CD8-positive, alpha-beta T cell (primary cell): ENCODE measurements at places on chromosomes 3 and 15.

- no peak for DNase-seq
Measured at GRCh38 chr3:155382396-155383042, 89.0 kb upstream of the STRIT1 start.

- DNase-seq: no peak
Measured at GRCh38 chr3:171790898-171791691, 19.2 kb downstream of the PLD1 start.

DNA sequence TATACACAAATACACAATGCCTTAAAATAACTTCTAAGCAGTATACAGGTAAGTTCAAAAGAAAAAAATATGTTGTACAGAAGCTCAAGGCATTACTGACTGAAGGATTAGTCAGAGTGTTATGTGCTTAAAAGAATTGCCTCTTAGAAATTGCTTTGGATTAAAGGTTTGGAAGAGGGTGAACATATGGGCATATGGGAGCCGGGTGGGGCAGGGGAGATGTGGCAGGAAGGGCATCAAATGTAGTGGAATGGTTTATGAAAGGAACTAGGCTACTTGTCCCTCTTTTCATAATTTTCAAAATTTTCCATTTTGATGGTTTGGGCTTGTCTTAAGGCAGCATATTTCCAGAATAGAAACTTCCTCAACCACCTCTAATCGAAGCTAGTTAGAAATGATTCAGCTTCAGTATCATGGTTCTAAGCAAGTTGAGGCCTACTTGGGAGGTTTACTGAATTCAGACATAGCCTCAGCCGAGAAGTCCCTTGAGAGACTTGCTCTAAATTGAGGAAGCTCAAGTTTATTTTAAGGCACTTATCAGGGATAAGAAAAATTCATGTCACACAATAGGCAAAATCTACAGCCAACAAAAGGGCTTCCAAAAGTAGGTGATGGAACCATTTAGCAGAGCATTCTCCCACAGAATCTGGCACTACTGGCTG lies 10.1 kb upstream of the GOLGB1 start:
- no peak for DNase-seq

GRCh38 chr3:194688200-194688740 lies 2.6 kb downstream of the FAM43A start:
- DNase-seq: peak; percentile 25

GRCh38 chr3:28252001-28252431 lies 10.6 kb downstream of the CMC1 start:
- no peak for DNase-seq

DNA sequence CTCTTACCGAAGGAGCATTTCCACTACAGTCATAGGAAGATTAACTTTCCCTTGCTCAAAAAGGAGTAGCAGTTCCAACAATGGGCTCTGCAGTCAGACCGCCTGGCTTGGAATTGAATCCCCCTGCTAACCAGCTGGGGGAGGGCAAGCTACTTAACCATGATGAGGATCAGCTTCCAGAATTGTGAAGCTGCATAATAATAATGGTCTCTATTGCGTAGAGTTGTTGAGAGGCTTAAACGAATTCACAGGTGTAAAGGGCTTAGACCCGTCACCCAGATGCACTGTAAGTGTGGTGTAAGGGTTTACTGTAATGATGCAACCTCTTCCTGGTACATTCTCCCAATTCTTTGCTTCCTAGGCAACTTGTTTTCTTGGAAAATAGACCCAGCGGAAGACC lies 185.2 kb upstream of the RGMA start:
- no peak for DNase-seq

DNA sequence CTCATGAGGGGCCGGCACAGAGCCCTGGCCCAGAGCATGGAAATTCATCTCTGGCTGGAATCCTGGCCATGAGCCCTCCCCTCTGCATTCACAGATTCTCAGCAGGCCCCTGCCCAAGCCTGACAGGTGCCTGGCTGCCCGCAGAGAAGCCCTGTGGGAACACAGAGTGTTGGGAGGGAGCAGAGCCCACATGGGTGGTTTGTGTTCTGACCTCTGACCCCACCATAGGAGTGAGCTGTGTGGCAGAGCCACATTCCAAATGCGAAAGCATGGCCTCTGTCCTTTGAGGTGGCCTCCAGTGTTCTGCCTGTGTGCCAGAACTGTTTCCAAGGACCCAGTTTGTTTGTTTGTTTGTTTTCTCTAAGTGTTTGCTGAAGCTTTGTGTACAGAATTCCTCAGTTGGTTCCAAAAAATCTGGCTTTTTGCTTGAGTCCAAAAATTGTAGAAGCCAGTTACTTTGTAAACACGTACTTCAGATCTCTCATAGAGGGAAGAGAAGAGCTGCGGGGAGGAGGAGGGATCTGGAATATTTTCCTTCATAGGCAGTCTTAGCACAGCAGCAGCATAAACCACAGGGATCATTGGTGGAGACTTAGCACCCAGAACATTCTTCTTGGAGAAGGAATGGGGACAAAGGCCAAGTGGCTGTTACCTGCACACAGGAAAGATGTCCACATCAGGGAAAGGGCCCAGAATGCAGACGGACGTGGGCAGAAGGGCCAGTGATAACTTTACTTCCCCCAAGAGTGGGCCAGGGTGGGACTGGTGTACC lies 36.0 kb downstream of the GRAMD2A start:
- DNase-seq: no peak

GRCh38 chr3:63959146-63959545 lies 47.0 kb upstream of the SCAANT1 start:
- DNase-seq: no peak

- DNase-seq: no peak
Measured at GRCh38 chr15:56758770-56759449, 25.6 kb upstream of the ZNF280D start.

- DNase-seq: no peak
Measured at GRCh38 chr15:28954466-28955159, 68.8 kb downstream of the APBA2 start.

DNA sequence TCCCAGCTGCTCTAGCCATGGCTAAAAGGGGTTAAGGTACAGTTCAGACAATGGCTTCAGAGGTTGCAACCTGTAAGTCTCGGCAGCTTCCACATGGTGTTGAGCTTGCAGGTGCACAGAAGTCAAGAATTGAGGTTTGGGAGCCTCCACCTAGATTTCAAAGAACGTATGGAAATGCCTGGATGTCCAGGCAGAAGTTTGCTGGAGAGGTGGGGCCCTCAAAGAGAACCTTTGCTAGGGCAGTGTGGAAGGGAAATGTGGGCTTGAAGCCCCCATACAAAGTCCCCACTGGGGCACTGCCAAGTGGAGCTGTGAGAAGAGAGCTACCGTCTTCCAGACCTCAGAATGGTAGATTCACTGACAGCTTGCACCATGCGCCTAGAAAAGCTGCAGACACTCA lies 73.7 kb downstream of the STT3B start:
- no peak for DNase-seq

DNA sequence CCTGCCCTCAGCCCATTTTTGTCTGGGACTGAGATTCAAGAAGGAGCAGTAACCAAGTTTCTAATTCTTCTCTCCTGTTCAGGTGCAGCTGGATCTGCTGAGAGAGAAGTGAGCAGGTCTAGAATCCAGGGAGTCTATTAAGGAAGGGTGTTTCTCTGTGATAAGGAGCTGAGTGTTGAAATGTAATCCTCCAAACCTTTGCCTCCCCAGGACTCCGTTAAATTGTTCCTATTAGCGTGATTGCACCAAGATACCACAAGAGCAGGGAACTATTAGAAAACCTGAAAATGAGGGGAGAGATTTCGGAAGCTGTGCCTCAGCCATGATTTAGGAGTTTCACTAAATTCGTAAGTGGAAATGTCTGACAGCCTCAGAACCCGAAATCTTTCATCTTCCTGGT lies 192.6 kb downstream of the EBLN2 start:
- DNase-seq: no peak

GRCh38 chr3:194058189-194058571 lies 77.8 kb upstream of the HES1 start:
- DNase-seq: peak; percentile 38

GRCh38 chr3:65398953-65399352 lies 639.8 kb downstream of the MAGI1 start:
- no peak for DNase-seq

DNA sequence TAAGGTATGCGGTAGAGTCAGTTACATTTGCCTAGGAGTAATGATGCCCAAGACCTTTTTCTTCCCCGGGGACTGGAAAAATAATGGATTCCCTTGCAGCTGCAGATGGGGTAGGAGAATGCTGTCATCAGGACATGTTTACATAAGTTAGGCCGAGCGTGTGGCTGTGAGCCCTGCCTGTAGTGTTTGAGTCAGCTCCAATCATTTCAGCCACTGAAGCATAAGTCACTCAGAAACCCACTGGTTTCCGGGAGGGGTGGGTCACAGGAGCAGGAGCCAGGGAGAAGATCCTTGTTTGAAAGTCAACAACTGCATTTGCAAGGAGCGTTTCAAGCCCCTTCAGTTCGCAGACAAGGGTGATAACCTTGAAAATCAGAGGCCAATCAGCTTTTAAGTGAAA lies 562.3 kb downstream of the MCTP2 start:
- no peak for DNase-seq

GRCh38 chr3:169539856-169540255 lies 123.7 kb downstream of the MECOM start:
- DNase-seq: no peak

DNA sequence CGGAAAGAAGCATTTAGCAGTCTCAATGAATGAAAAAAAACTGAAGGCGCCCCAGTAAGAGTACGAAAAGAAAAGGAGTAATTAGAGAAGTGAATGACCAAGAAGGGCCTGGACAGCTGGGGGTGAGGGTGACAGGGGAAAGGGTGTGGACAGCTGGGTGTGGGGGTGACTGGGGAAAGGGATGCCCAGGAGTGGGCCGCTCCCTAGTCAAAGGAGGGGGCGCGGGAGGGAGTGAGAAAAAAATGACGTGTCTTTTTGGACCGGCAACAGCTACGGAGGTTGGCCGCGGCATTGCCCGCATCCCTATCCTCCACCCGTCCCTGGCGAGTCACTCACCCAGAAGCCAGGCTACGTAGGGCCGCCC lies 274 bp upstream of the ZCWPW2 start:
- DNase-seq: no peak

DNA sequence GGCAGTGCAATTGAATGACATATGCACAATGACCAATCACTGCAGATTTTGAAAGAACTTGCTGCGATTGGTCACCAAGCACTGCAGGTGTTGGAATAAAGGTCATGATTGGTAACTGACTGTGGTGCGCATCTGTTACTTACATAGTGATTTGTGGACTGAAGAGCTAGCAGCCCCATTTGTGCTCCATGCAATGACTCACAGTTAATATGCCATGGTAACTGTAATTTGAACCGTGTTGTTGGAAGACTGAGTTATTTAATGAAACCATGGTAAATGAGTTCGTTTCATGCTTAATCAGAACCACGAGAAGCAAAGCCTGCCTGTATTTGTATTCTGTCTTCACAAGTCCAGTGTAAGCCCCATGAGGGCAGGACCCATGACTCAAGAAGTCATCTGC lies 220.5 kb downstream of the TJP1 start:
- no peak for DNase-seq

DNA sequence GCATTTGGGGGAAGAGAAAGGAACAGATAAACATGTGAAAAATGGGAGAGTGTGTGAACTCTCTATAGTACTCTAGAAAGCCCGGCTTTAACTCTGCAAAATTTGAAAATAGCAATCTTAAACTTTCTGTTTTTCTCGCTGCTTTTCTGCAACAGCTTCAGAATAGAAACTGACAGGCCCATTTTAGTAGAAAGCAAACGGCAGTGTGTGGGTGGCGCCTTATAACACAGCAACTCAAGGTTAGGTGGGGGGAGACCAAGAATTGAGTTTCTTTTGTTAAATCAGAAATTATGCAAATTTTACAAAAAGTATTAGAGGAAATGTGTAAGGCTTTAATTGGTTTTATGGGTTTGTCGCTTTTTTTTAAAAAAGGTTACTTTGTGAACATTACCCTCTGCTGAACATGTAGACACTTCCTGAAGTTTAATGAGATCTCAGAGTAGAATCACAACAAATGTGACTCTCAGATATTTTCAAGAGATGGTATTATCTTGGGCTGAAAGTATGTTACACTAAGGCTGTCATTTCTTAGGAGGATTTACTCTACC lies 107.0 kb downstream of the PTPRG start:
- DNase-seq: no peak

DNA sequence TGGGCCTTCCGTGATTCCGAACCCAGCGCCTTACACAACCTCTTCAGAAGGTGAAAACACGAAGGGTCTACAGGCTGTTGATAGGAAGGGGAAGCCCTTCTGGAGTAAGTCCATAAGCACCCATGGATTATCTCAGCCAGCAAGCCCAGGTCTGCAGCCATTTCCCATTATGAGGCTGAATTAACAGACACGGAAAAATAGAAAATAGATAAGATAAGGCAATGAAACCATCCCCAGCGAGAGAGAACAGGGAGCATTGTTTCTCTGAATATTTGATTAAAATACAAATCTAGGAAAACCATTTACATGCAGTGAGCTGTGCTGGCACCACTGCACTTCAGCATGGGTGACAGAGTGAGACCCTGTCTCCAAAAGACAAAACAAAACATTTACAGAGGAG lies 16.2 kb upstream of the CERS3 start:
- no peak for DNase-seq

DNA sequence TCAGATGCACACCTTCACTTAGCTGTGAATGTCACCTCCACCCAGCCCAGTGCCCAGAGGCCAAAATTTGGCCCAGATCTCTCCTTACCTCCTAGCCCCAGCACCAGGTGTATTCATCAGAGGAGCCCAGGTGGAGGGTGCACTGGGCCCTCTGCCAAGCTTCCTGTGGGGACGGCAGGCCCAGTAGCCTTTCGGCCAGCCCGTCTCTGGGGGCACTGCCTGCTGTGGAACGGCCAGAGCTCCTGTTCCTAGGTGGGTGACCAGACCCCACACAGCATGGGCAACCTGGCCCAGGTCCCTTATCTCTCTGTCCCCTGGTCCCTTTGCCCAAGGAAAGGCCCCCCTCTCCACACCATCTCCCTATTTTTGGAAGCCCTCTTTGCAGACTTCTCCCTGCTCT lies 67.8 kb downstream of the AAGAB start:
- no peak for DNase-seq

DNA sequence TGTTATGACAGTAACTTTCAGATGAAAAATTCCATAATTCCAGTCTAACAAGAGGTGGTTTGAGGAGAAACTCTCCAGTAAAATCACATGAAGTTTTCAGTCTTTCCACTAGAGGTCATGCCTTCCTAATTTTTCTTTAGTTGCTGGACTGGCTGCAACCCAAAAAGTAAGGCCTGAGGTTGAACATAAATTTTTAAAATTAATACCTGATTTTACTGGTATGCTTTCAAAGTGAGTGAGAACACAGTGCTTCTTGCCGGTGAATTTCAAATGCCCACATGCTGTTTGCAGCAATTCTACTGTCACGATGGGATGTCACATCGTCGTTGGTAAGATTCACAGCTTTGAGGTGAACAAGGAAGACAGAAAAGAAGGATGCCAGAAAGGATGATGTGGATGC lies 89.0 kb upstream of the FGF12 start:
- DNase-seq: peak; percentile 14

DNA sequence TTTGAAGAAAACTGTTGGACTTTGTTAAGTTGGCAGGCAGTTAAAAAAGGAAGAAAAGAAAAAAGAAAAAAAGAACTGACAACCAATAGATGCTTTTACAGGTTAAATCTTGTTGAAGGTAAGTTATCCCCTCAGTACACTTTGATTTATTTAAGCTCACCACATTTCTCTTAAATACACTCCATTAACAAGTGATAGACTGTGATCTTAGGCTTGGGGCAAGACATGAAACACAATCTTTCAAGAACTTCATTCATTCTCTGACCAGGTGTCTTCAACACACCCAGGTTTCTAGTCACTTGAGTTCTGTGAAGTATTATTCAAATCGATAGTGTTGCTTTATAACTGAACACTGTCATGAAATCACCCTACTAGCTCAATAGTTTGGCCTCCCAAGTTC lies 751.9 kb downstream of the ROBO1 start:
- DNase-seq: no peak

GRCh38 chr15:69161878-69162213 lies 1.4 kb downstream of the GLCE start:
- no peak for DNase-seq
